ENCODE measurements at places on chromosomes 1 and 21.
A peak's percentile ranks its signal among the peaks of the same experiment; 100 is the strongest.

DNA sequence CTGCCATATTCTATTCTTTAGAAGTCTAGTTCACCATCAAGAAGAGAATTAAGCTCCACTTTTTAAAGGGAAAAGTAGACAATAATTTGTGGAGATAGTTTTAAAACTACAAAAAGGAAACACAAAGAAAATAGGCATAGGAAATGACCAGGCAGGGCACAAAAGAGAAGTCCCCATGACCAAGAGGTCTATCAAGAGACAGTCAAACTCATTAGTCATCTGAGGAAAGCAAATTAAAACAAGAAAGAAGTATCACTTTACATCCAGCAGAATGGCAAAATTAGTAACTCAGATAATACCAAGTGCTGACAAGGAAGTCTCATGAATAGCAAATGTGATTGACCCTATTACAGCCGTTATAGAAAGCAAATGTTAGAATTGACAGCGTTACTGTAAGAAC lies 243.7 kb upstream of the SNX7 start:
- DNase-seq = no peak

DNA sequence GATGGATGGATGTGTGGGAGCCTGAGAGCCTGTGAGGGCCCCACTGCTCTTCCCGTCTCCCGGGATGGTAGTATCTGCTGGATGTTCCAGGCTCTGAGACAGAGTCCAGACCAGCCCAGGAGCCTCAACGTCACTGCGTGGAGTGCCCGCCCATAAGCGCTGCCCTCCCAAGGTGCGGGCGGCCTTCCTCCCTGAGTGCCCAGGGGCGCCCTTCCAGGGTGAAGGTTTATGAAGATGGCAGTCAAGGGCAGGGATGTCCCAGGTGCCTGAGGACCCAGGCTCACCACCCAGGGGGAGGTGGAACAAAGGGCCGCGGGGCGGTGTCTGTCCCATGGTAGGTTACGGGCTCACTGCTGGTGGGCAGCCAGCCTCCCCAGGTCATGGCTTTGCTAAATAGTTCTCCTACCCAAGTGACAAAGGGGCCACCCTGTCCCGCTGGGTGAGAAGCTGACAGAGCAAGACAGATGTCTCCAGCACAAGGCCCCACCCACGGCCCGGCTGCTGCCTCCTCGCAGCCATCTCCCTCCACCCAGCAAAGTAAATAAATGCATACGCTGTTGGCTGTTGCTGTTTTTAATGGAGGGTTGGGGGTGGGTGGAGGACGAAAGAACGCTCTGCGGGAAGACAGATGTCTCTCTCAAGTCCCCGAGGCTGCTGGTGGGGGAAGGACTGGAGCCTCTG lies 9.0 kb upstream of the GPR153 start:
- DNase-seq = no peak

DNA sequence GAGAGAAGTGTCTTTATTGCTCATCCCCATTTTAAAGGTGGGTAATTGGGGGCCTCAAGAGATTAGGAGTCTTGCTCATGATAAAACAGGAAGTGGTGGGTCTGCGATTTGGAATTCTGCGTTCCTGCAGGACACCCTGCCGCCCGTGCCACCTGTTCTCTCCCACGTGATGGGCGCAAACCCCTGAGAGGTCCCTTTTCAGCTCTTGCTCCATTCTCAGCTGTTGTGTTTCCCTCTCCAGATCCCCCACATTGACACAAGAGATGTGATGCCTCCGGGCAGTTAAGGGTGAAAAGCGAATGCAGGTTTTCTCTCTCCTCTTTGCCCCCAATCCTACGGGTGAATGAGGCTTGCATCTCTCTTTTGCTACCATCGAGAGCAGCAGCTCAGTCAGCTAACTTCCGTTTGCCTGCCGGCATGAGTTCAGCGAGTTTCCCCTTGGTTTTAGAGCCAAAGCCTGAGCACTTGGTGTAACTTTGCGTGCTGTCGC lies 57.5 kb downstream of the KIF26B start:
- DNase-seq = no peak

GRCh38 chr1:1541956-1542765 lies 1.7 kb upstream of the TMEM240 start:
- no peak for DNase-seq

- no peak for DNase-seq
Measured at GRCh38 chr1:150965605-150966004, 9.0 kb downstream of the CERS2 start.

DNA sequence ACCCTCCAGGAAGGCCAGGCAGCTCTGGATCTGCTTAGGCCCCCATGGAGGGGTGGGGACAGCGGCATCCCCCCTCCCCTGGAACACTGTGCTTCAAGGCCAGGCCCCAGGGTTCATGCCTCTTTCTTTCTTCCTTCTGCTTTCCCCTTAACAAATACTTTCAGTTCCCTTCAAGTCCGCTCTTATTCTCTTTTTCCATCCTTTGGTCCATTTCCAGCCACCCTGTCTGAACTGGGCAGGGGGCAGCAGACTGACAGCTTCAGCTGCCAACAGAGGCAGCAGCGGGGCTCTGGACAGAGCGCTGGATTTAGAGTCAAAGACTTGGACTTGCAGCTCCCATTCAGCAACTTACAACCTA lies 1.1 kb upstream of the CD244 start:
- DNase-seq = no peak

DNA sequence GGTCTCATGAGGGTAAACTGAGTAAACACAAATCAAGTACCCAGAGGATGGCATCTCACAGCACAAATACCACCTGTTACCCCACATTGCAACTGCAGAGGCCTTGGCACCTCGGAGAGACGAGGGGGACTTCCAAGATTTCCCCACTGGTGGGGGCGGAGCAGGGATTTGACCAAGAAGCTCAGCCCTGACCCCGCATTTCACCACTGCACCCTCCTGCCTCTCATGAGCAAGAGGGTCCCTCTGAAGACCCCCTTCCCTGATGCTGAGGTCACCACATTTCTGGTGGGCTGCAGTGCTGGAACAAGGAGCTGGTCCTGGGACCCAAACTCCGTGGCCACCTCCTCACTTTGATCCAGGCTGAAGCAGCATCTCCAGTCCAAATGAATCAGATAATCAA lies 342.4 kb downstream of the NPHP4 start:
- DNase-seq = no peak

DNA sequence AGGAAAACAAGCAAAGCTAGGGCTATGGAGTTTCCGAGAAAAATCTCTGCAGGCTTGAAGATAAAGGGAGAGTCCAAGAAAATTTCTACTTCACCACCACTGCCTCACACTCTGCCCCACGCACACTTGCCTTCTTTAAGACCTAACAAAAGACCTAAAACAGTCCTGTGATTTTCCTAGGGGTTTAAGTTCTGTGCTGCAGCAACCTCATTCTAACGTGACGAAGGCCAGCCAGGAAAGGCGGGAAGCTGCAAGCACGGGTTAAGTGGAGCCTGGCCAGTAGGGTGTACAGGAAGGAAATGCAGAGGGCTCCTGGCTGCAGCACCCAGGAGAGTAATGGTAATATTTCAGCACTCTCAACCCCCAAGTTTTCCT lies 1.5 kb downstream of the SPATA6 start:
- DNase-seq = peak; percentile 14

DNA sequence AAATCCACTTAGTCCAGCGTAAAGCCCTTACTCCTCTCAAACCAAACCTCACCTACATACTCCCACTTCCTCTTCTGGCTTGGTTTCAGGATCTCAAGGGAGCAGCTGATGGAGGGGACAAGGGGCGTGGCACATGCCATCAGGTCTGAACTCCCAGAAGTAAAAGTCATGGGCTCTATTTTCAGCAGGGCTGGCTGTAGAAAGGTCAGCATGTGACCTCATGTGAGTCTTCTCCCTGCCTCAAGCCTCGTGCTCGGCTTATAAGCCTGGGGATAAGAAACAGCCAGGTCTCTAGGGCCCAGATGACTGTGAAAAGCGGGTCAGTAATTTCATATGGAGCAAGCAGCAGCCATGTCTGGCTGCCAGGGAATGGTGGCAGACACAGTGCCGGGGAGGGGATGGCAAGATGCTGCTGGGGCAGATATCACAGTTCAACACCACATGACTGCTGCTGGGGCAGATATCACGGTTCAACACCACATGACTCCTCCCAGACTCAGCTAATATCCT lies 227.9 kb downstream of the KCNH1 start:
- no peak for DNase-seq

GRCh38 chr1:42385283-42385682 lies 4.7 kb downstream of the RIMKLA start:
- peak; percentile 18 for DNase-seq

GRCh38 chr1:84152649-84153056 lies 8.6 kb downstream of the PRKACB start:
- no peak for DNase-seq

GRCh38 chr1:19239876-19240275 lies 11.4 kb downstream of the EMC1 start:
- no peak for DNase-seq

- DNase-seq = no peak
Measured at GRCh38 chr21:44477712-44478111, 22.4 kb downstream of the LRRC3 start.

GRCh38 chr1:207328004-207328403 lies 6.5 kb downstream of the CD55 start:
- peak; percentile 77 for DNase-seq

DNA sequence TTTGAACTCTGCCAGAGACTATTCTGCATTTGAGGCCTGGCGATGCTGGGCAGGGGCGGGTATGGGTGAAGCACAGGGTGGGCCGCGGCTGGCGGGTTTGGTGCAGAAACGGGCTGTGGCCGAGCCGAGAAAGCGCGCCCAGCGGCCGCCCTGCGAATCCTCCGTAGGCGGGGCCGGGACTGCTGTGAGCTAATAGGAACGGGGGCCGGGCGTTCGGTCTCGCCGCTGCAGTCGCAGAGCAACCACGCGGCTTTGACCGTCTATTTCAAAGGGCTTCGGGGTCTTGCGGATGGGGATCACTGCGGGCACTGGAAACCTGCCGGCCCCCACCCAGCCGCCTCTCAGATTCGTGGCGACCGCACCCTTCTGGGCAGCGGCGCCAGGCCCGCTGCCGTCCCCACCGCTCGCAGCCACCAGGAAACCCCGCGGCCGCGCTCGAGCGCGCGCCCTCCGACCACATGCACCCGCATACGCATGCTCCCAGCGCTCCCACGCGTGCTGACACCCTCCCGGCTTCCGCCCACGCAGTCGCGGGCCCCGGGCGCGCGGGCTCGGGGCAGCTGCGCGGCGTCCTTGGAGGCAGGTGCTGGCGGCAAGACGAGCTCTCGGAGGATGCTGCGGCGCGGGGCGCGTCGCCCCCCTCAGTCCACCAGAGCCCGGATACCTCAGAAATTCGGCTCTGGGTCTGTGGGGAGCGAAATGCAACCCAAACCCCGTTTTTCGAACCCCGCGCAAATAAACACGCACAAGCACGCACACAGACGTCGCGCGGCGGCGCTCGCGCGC lies 32.6 kb downstream of the DNTTIP2 start:
- DNase-seq = peak; percentile 83

DNA sequence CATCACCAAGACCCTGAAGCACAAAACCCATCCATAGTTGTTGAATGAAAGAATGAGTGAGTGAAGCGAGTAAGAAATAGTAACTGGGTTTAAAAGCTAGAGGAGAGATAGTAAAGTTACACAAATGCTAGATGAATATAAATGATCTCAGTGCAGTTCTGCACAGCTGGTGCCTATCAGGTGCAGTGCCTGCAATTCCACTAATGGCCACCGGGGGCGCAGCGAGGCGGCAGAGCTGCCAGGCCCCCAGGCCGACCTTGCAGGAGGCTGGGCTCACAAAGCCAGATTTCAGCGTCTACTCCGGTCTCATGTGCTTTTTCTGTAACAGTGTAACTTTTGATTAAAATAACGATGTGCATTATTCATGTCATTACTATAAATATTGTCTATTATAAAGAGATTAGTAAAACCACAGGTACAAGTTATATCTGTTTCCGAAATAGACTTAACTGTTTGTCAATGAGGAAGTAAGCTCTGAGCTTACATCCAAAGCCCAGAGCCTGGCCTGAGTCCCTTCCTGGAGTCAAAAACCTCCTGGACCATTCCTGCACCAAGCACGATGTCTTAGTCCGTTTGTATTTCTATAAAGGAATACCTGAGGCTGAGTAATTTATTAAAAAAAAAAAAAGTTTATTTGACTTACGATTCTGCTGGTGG lies 477.6 kb downstream of the NPHP4 start:
- DNase-seq = peak; percentile 25

DNA sequence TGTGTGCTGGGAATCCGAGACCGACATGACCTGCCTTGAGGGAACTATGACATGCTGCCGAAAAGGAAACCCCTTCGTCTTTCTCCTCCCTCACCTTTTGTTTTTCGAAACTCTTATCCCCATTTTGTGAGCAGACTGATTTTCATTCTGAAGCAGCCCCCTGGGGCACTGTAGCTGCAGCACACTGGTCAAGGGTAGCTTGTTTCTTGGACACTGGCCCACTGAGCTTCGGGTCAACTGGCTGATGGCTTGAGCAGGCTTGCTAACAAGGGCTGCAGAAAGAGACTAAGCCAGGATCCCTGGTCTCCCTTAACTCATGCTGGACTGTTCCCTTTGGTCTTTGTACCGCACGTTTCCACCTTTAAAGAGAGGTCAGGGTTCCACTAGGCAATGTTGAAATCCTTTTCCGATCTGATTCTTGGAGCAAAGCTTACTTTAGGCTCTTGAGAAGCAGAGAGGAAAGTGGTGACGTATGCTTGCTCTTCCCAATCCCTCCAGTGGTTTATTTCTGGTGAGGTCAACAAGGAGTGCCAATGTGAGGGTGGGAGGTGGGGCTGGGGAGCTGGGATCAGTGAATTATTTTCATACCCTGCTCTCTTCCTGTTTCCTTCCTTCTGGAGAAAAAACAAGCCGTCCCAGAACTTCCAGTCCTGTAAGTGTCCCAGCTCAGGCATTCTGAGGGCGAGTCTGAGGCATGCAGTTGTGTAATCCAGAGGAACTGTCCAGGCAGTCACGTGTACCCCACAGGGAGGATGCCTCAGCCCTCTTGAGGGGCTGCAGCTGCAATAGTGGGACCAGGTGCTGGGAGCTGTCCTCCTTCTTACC lies 7.6 kb downstream of the CYP4B1 start:
- no peak for DNase-seq

GRCh38 chr1:155226188-155226909 lies 17.9 kb downstream of the MTX1 start:
- DNase-seq = peak; percentile 84

DNA sequence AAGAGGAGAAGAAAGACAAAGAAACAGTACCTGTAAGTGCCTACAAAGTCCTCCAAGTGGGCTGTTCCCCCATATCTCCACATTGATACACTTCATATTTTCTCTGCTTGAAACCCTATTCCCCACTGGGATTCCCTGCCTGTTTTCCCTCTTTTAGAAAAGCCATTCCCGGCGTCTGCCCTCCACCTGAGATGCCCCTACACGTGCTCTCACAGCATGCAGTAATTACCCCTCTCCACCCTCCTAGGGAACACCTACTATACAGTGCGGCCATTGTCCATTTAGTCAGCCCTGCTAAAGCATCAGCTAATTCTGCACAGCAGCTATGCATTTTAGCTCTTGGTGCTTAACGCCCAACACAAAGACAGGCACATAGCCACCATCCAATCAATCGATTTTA lies 135.7 kb upstream of the TIAM1 start:
- no peak for DNase-seq

DNA sequence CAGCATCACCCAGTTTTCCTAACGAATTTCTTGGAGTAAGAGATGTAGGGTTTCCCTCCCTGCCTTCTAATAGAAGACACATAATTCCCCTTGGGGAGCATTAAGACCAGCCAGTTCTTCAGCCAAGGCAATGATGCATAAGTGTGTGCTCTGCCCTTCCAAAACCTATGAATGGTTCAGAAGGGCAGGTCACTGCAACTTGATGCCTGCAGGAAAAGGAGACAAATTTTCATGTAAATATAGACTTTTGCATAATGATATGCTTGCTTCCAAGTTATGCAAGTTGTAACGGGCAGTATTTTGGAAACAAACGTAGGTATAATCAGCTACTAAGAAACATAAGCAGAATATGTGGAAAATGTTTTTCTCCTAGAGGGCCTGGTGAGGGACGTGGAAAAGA lies 31.6 kb downstream of the PTGS2 start:
- DNase-seq = no peak
